ENCODE measurements at places on chromosomes 16 and 17. TPM values are rescaled to one million over a fixed set of nuclear protein-coding genes. Genes with fewer than 3 reads are reported as not detected.

Gene CCDC154
- 0.70 TPM for total RNA-seq

Gene NKD1
- under 0.01 TPM for total RNA-seq

Gene OR1F1
- total RNA-seq = not detected

Gene CCDC78
- total RNA-seq = 0.98 TPM

Gene FOXC2
- total RNA-seq = 4.1 TPM

Gene ABCC12
- total RNA-seq = not detected

Gene CDH3
- under 0.01 TPM for total RNA-seq

Gene ENPP7
- not detected for total RNA-seq

Gene PGS1
- 43.5 TPM for total RNA-seq

Gene TBC1D3H
- total RNA-seq = not detected

Gene SMCR8
- 10.6 TPM for total RNA-seq

Gene MYO15A
- 1.6 TPM for total RNA-seq

Gene SAMD14
- 2.2 TPM for total RNA-seq

Gene CTRB2
- total RNA-seq = not detected

Gene DLG4
- 8.3 TPM for total RNA-seq

Gene HGS
- total RNA-seq = 53.1 TPM

Gene KRTAP1-1
- not detected for total RNA-seq

Gene HCRT
- total RNA-seq = not detected
